Urinary bladder (tissue), 4 donors: ENCODE measurements at places on chromosomes 5 and 9. TPM values are rescaled to one million over a fixed set of nuclear protein-coding genes. Genes with fewer than 3 reads are reported as not detected.

The CCDC171 gene
- total RNA-seq = 20.4 TPM

The FOXD4L5 gene
- total RNA-seq = 0.05 TPM

The PCDHB10 gene
- total RNA-seq = 5.0 TPM

The KCNV2 gene
- total RNA-seq = not detected

The LCN10 gene
- not detected for total RNA-seq

The MAMDC2 gene
- total RNA-seq = 52.0 TPM

The C9orf153 gene
- 3.0 TPM for total RNA-seq

The C5orf22 gene
- total RNA-seq = 22.8 TPM

The MOB3B gene
- total RNA-seq = 8.0 TPM

The AKNA gene
- total RNA-seq = 21.2 TPM

The GHR gene
- total RNA-seq = 34.6 TPM

The BSPRY gene
- 1.2 TPM for total RNA-seq

The PDLIM4 gene
- 17.4 TPM for total RNA-seq

The TAF1L gene
- not detected for total RNA-seq

The TMEM232 gene
- total RNA-seq = 7.0 TPM

The SEMA6A gene
- total RNA-seq = 54.0 TPM

The PCDHGA6 gene
- 9.6 TPM for total RNA-seq

The SNCAIP gene
- 22.2 TPM for total RNA-seq

The ACTBL2 gene
- total RNA-seq = not detected

The PRR7 gene
- total RNA-seq = 0.58 TPM

The SLC25A48 gene
- total RNA-seq = 0.37 TPM

The CRHBP gene
- 1.4 TPM for total RNA-seq

The GABRA1 gene
- total RNA-seq = 0.21 TPM

The RNF183 gene
- 0.26 TPM for total RNA-seq

The ADAMTSL2 gene
- total RNA-seq = 2.2 TPM

The FREM1 gene
- 53.2 TPM for total RNA-seq

The CCL27 gene
- not detected for total RNA-seq

The PITX1 gene
- 50.1 TPM for total RNA-seq

The PCDHGB2 gene
- 7.9 TPM for total RNA-seq

The TGFBI gene
- total RNA-seq = 394 TPM

The GPR21 gene
- total RNA-seq = 7.7 TPM
